Hypothalamus (tissue), 51 donors: ENCODE measurements at places on chromosomes 3 and 15.

GRCh38 chr15:56957812-56958406 is 39.5 kb downstream of the TCF12 start:
- DNase-seq = no peak

GRCh38 chr15:46879032-46879770 is 838.1 kb upstream of the SEMA6D start:
- DNase-seq = no peak

- DNase-seq = no peak
Measured at GRCh38 chr3:13927295-13927694, 47.4 kb upstream of the WNT7A start.

GRCh38 chr15:65412556-65412955 is 10.2 kb downstream of the IGDCC4 start:
- no peak for DNase-seq

GRCh38 chr3:55161231-55161630 is 233.4 kb upstream of the LRTM1 start:
- no peak for DNase-seq

- no peak for DNase-seq
Measured at GRCh38 chr3:178671377-178671776, 135.1 kb downstream of the KCNMB2 start.

DNA sequence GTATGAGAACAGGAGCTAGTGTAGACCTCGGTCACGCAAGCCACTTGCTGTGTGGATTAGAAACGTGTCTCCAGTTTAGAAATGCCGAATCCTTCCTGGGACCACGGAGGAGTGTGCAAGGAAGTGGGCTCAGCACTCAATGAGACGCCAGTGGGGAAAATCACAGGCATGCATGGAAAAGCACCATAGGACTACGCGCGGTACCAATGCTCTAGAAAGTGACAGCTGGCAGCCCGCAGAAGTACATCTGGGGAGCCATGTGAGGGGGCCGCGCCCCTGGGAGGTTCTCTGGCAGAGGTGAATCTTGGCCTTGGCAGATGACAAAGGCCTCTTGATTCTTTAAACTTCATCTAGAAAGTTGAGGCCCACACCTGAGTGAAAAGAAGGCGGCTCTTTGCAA is 99.3 kb downstream of the LRRK1 start:
- DNase-seq = no peak

DNA sequence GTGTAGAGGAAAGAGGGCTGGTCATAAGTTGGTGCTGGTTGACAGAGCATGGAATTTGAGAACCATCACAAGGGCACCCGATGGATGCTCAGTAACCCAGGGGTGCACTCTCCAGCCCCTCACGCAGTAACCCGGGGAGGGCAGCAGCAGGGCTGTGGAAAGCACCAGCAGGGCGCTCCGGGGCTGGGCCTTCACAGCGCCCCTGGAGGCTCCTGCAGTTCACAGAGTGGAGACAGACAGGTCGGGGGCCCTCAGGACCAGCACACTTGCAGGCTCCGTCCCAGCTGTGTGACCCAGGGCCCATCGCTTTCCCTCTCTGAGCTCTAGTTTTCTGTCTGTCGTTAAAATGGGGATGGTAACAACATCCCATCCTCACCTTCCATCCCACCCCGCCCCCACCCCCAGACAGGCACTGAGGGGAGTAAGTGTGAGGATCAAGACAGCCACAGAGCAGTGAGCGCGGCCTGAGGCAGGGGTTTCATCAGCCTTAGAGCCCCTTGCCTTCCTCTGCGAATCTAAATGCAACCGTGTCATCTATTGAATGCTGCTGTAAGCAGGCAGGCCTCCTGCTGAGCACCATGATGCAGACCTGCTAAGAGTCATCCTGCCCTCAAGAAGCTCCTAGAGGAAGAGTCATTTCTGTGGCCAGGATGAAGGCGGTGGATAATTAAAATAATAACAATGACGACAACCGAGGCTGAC is 90.2 kb upstream of the LINGO1 start:
- DNase-seq = no peak

GRCh38 chr3:90041995-90042394 is 934.6 kb downstream of the EPHA3 start:
- no peak for DNase-seq

- no peak for DNase-seq
Measured at GRCh38 chr3:359672-360071, 163.1 kb downstream of the CHL1 start.

DNA sequence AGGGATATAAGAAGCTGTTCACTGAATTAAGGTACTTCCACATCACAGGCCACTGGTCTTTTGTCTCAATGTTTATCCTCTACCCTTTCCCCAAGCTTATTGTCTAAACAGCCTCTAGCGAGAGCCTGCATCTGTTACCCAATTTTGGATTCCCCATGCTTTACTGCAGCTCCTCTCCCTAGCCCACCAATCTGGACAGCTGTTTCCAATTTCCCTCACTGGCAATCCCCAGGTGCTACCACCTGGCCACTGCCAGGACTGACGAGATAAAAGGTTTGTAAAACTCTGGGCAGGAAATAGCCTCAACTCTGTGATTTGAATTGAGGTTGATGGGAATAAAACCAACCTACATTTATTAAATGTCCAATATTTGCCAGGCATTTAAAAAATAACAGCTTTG is 58.0 kb upstream of the TEX9 start:
- DNase-seq = no peak

GRCh38 chr3:32968920-32969389 is 17.5 kb downstream of the CCR4 start:
- DNase-seq = no peak
